Testis (tissue), 5 donors: ENCODE measurements at places on chromosomes 1 and 21.

- no peak for DNase-seq
- no peak overlapping the region for H3K27ac ChIP-seq
- no peak overlapping the region for H3K4me3 ChIP-seq
- no peaks in the 10 kb centered on the region for H3K4me1 ChIP-seq
Measured at GRCh38 chr1:93695411-93696005, 13.9 kb upstream of the BCAR3 start.

DNA sequence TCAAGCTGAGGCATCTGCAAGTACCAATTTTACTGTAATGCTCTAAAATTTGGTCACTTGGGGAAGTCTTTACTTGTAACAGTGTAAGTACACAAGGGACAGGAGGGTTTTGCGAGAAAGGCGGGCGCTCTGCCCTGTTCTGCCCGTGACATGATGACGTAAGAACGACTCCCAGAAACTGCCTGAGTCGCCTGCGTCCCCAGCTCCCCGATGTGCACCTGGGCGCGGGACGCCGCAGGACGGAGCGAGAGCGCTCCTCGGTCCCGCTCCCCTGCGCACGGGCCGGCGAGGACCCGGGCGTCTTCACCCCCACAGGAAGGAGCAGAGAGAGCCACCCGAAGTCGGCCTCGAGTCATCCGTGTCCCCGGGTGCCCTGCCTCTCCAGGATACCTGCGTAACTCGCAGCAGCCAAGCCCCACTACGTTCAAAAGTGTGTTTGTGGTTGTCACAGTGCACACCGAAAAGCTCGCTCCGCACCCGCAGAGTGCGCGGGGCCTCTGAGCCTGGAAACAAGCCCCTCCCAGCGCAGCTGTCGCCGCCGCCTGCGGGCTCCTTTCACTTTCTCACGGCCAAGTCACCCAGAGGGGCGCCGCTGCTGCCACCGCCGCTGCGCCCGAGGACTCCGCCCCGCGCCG lies 3.3 kb upstream of the ZBTB18 start:
- peak overlapping the region; percentile 98 for H3K27ac ChIP-seq
- H3K4me1 ChIP-seq, result peaks cover 33% of the 10 kb centered on the region
- H3K36me3 ChIP-seq, result no peaks in the 10 kb centered on the region
- no peaks in the 10 kb centered on the region for H3K27me3 ChIP-seq

- no peak overlapping the region for H3K27ac ChIP-seq
- no peaks in the 10 kb centered on the region for H3K36me3 ChIP-seq
- H3K4me1 ChIP-seq, result no peaks in the 10 kb centered on the region
- no peaks in the 10 kb centered on the region for H3K27me3 ChIP-seq
- H3K4me3 ChIP-seq, result no peak overlapping the region
- DNase-seq, result no peak
Measured at GRCh38 chr1:33120436-33121231, 39.7 kb downstream of the AZIN2 start.

GRCh38 chr21:38848187-38848609 lies 42.5 kb downstream of the ETS2 start:
- H3K4me1 ChIP-seq, result no peaks in the 10 kb centered on the region
- no peaks in the 10 kb centered on the region for H3K36me3 ChIP-seq
- H3K4me3 ChIP-seq, result no peak overlapping the region
- no peak overlapping the region for H3K27ac ChIP-seq

DNA sequence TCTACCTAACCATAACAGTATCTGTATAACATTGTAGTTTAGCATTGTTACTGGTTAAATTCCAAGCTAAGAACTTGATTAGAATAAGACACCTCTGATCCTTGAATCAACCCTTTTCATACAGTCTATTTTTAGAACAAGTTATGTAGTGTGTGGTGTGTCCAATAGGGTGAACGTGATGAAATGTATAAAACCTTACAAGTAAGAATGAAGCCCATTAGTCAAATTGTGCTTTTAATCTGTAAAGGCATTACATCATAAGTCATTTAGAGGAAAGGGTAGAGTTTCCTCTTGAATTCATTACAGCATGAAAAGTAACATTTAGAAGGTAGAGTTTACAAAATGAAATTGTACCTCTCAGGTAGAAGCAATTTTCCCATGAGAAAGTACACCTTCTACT lies 479.2 kb downstream of the LTN1 start:
- no peak for DNase-seq
- no peak overlapping the region for H3K27ac ChIP-seq
- H3K4me3 ChIP-seq, result no peak overlapping the region

DNA sequence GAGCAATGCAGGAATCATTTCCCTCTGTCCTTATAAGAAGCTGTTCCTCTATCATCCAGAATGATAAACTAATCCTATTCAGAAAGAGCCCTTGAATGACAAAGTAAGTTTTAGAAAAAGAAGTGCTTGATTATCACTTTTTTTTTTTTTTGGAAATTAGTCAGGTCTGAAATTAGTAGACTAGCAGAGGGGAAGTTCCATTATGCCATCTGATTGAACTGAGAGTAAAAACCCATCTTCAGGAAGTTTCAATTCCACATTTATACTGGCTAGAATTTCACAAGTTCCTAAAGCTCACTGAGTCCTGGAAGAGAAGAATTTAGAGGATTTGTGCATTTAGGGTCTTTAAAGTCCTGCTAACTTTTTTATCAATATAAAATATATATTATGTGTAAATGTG lies 128.8 kb upstream of the COA6 start:
- H3K4me3 ChIP-seq, result no peak overlapping the region
- no peaks in the 10 kb centered on the region for H3K4me1 ChIP-seq
- no peaks in the 10 kb centered on the region for H3K27me3 ChIP-seq

DNA sequence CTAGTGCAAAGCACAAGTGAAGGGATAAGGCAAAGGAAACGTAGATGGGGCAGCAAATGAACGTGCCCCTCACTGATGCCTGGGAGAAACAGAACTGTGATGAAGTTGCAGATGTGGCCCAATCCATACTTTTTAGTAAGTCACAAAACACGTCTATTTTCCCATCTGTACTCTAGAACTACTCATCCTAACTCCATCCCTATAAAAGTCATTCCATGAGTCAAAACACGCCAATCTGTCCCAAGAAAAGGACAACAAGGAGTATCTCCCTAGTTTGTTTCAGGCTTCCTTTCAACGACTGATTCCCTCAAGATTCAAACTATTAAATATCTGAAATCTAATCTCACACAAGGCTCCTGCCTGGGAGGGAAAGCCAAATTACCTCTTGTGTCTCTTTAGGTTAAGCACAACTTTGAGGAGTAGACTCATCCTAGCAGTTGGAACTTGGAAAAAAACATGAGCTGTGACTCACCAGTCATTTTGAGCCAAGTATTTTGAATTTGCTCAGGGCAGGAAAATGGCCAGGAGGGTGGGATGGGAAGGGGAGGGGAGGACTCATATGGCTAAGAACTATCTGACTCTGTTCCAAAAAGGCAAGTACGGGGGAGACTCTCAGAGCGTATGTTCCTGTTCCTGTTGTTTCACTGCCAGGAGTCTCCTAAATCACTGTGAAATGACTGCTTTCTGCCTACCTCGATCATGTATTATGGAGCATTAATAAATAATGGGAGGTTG lies 214.5 kb upstream of the CAMK1G start:
- H3K4me3 ChIP-seq, result no peak overlapping the region
- H3K27ac ChIP-seq, result no peak overlapping the region
- no peak for DNase-seq
- H3K4me1 ChIP-seq, result no peaks in the 10 kb centered on the region
- H3K27me3 ChIP-seq, result no peaks in the 10 kb centered on the region
- H3K36me3 ChIP-seq, result no peaks in the 10 kb centered on the region

- no peak overlapping the region for H3K27ac ChIP-seq
- no peak overlapping the region for H3K4me3 ChIP-seq
- H3K4me1 ChIP-seq, result peaks cover 12% of the 10 kb centered on the region
- DNase-seq, result no peak
- H3K36me3 ChIP-seq, result no peaks in the 10 kb centered on the region
Measured at GRCh38 chr21:43358940-43359822, 67.8 kb downstream of the SIK1 start.

- no peaks in the 10 kb centered on the region for H3K36me3 ChIP-seq
- peak; percentile 49 for DNase-seq
- H3K4me3 ChIP-seq, result no peak overlapping the region
- peaks cover 8% of the 10 kb centered on the region for H3K4me1 ChIP-seq
- no peaks in the 10 kb centered on the region for H3K27me3 ChIP-seq
Measured at GRCh38 chr1:55428944-55429931, 214.1 kb upstream of the USP24 start.

GRCh38 chr1:229378586-229379367 lies 35.9 kb upstream of the CCSAP start:
- no peaks in the 10 kb centered on the region for H3K4me1 ChIP-seq
- DNase-seq, result no peak
- no peaks in the 10 kb centered on the region for H3K36me3 ChIP-seq
- no peak overlapping the region for H3K27ac ChIP-seq
- no peak overlapping the region for H3K4me3 ChIP-seq

DNA sequence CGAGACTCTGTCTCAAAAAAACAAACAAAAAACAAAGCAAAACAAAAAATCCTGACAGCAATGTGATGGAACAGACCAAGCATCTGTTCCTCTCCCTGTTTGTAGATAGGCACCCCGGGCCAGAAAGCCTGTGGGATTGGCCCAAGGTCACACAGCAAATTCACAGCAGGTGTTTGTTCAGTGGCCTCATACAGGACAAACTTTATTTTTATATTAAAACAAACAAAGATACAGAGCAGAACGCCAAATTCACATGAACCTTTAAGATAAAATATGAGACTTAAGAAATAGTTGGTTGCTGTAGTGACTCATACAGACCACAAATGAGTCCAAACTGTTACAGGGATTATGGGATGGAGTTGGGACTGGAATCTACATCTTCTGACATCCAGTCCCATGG lies 2.3 kb upstream of the CELA2A start:
- no peak overlapping the region for H3K4me3 ChIP-seq
- DNase-seq, result no peak
- H3K4me1 ChIP-seq, result peaks cover 11% of the 10 kb centered on the region

- no peaks in the 10 kb centered on the region for H3K36me3 ChIP-seq
- no peaks in the 10 kb centered on the region for H3K27me3 ChIP-seq
- H3K4me3 ChIP-seq, result no peak overlapping the region
- H3K27ac ChIP-seq, result no peak overlapping the region
Measured at GRCh38 chr1:201172999-201173610, 17.5 kb upstream of the IGFN1 start.

- peak overlapping the region; percentile 74 for H3K4me3 ChIP-seq
- H3K36me3 ChIP-seq, result no peaks in the 10 kb centered on the region
- no peak for DNase-seq
- no peaks in the 10 kb centered on the region for H3K27me3 ChIP-seq
- peak overlapping the region; percentile 85 for H3K27ac ChIP-seq
Measured at GRCh38 chr1:50967416-50968157, 2.5 kb upstream of the CDKN2C start.

GRCh38 chr1:96011606-96012005 lies 710.0 kb upstream of the PTBP2 start:
- no peak for DNase-seq
- H3K4me1 ChIP-seq, result no peaks in the 10 kb centered on the region
- H3K36me3 ChIP-seq, result no peaks in the 10 kb centered on the region

- no peaks in the 10 kb centered on the region for H3K36me3 ChIP-seq
- H3K27me3 ChIP-seq, result no peaks in the 10 kb centered on the region
Measured at GRCh38 chr1:86175756-86176155, 19.2 kb upstream of the COL24A1 start.

DNA sequence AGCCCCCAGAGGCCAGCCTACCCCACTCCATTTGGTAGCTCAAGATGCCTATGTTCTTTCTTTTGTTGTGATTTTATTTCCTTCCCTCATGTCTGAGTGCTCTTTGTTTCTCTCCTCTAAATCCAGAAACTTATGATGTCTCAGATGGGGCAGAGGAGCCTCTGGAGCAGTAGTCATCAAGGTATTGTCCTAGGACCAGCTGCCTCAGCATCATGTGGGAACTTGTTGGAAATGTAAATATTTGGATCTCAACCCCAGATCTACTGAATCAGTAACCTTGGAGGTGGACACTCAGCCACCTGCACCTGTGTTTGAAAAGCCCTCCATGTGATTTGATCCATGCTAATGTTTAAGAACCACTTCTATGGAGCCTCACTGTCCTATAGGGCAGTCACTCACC lies 593.1 kb upstream of the PLXNA2 start:
- H3K36me3 ChIP-seq, result no peaks in the 10 kb centered on the region
- H3K27ac ChIP-seq, result no peak overlapping the region
- H3K4me1 ChIP-seq, result no peaks in the 10 kb centered on the region
- H3K27me3 ChIP-seq, result no peaks in the 10 kb centered on the region
- no peak overlapping the region for H3K4me3 ChIP-seq
- DNase-seq, result no peak

DNA sequence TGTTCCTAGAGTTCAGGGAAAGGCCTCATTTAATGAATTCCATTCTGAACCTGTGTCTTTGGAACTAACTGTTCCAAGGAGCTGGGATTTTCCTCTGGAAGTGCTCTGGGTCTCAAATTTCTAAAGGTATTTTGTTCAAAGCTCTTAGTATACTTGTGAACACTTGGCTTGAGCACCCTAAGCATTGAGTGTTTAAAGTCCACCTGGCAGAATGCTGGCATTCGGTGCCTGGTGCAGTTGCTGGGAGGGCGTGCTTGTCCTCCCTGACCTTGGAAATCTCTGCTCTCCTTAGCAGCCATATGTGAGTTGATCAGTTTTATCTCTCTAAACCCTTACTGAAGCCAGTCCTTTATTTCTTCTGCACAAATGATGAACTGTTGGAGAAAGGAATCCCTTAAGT lies 3.0 kb downstream of the MTARC2 start:
- peaks cover 49% of the 10 kb centered on the region for H3K4me1 ChIP-seq
- no peak overlapping the region for H3K4me3 ChIP-seq
- H3K27ac ChIP-seq, result no peak overlapping the region
- H3K27me3 ChIP-seq, result no peaks in the 10 kb centered on the region

GRCh38 chr1:226149806-226150205 lies 36.7 kb downstream of the ACBD3 start:
- no peak overlapping the region for H3K27ac ChIP-seq
- peaks cover 21% of the 10 kb centered on the region for H3K4me1 ChIP-seq
- DNase-seq, result no peak

DNA sequence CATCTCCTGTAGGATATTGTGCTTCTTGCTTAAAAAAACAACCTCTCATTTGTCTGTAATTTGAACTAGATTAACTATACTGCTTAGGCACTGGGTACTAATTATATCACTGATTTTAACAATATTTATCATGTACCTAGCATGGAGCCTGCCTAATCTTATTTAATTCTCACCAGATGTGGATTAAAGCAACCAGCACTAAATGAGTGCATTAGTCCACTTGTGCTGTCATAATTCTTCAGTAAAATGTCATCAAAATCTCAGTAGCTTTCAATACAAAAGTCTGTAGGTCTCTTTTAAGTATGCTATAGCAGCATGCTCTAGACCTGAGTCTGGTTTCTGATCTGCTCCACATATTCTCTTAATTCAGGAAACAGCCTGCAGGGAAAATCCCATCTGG lies 368.1 kb downstream of the NCAM2 start:
- no peak for DNase-seq
- no peak overlapping the region for H3K4me3 ChIP-seq
- no peaks in the 10 kb centered on the region for H3K36me3 ChIP-seq
- H3K27ac ChIP-seq, result no peak overlapping the region

GRCh38 chr1:29708381-29708780 lies 472.1 kb downstream of the PTPRU start:
- no peaks in the 10 kb centered on the region for H3K4me1 ChIP-seq
- no peak overlapping the region for H3K4me3 ChIP-seq
- H3K27ac ChIP-seq, result no peak overlapping the region
- no peak for DNase-seq

GRCh38 chr21:41923631-41924367 lies 30.0 kb downstream of the C2CD2 start:
- H3K36me3 ChIP-seq, result no peaks in the 10 kb centered on the region
- no peaks in the 10 kb centered on the region for H3K27me3 ChIP-seq
- no peak for DNase-seq

- no peak for DNase-seq
- H3K4me3 ChIP-seq, result no peak overlapping the region
- H3K4me1 ChIP-seq, result peaks cover 6% of the 10 kb centered on the region
- no peak overlapping the region for H3K27ac ChIP-seq
- no peaks in the 10 kb centered on the region for H3K36me3 ChIP-seq
Measured at GRCh38 chr1:12072741-12073140, 9.6 kb downstream of the TNFRSF8 start.
